ENCODE measurements at places on chromosomes 2 and 18.

- DNase-seq: no peak
Measured at GRCh38 chr18:45059695-45060094, 379.0 kb downstream of the SETBP1 start.

GRCh38 chr2:99682275-99683060 is 192.7 kb upstream of the REV1 start:
- DNase-seq: no peak

DNA sequence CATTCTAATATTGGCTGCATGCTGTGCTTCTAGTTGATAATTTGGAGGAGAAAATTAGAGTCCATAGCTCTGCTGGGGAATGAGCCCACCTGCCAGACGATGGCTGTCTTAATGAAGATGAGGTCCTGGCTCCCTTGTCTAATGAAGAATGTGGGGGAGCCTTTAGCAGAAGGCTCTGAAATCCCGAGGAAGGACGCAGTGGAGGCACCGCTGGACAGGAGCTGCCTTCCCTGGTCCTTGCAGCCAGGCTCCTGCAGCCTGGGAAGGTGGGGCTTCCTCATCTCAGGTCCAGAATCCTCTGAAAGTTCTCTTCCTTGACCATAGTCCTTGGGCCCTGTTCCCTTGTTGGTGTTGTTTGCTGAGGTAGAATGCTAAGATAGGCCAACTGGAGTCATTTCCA is 208.3 kb downstream of the AGAP1 start:
- no peak for DNase-seq

DNA sequence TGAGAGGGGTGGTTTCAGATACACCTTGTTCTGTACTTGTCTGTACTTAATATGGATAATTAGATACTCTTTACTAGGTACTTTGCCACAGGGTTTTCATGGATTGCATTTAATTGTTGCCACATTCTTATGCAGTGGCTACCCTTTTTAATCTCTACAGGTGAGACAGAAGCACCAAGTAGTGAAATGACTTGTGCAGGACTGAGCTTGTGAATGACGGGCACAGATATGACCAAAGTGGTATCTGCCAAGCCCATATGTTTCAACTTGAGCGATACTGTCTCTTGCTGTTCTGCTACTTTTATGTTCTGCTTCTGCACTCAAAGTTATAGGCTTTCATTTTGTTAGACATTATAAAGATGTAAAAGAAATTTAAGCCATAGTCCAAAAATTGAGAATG is 288.2 kb downstream of the ARHGAP15 start:
- DNase-seq: no peak

DNA sequence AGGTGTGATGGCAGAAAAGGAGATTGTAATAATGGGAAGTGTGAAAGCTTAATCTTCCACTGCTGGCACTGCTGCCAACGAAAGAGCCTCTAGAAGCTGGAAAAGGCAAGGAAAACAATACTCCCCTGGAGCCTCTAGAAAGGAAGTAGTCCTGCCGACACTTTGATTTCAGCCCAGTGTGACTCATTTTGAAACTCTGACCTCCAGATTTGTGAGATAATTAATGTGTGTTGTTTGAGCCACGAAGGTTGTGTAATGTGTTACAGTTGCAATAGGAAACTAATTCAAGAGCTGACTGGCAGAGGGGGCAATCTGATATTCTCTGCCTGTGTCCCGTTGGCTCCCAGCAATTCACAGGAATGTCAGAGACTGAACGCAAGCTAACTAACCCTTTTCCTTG is 219.2 kb upstream of the UBE2E3 start:
- DNase-seq: no peak

GRCh38 chr2:205407984-205408383 is 274.3 kb upstream of the NRP2 start:
- DNase-seq: no peak

GRCh38 chr2:232328516-232329460 is 49.8 kb upstream of the ALPP start:
- no peak for DNase-seq

- no peak for DNase-seq
Measured at GRCh38 chr2:233743464-233744259, 14.8 kb downstream of the UGT1A3 start.

- no peak for DNase-seq
Measured at GRCh38 chr2:27471961-27472360, 17.6 kb downstream of the IFT172 start.

GRCh38 chr18:58867281-58867961 is 2.7 kb downstream of the ZNF532 start:
- DNase-seq: no peak

GRCh38 chr2:216235462-216235861 is 126.3 kb downstream of the XRCC5 start:
- DNase-seq: no peak

DNA sequence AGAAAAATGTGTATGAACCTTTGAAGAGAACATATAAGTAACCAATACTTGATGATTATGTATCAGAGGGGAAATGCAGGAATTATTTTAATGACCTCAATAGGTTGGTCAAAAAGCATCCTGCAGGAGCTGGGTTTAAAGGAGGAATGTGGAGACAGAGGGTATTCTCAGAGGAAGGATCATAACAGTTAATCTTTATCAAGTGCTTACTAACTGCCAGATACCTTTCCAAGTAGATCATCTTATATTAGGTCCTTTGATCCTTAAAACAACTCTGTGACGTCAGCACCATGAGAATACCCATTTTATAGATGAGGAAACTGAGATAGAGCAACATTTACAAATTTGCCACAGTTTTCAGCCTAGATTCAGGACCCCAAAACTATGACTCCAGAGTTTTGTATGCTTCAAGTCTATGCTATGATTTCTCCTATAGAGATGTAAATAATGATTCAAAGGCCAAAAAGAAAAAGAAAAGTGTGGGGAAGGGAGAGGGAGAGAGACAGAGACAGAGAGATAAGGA is 3.0 kb downstream of the RFTN2 start:
- no peak for DNase-seq

DNA sequence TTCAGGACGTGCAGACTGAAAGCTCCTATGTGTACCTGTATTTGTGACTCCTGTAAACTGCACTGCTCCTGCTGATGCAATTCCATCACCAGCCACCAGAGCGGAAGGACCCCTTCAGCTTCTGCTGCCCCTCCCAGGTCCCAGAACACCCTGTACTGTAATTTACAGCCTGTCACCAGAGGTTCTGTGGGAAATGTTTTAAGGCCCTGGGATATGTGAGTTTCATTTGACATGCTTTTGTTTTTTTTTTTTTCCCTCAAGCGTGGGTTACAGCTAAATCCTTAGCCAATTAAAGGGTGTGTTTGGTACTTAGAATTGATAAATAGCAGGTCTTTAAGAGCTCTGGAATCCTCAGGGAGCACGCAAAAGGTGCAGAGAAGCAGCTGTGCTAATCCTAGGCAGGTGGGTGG is 79.4 kb downstream of the KCTD1 start:
- DNase-seq: no peak

GRCh38 chr2:6824962-6825361 is 40.7 kb downstream of the CMPK2 start:
- DNase-seq: no peak

DNA sequence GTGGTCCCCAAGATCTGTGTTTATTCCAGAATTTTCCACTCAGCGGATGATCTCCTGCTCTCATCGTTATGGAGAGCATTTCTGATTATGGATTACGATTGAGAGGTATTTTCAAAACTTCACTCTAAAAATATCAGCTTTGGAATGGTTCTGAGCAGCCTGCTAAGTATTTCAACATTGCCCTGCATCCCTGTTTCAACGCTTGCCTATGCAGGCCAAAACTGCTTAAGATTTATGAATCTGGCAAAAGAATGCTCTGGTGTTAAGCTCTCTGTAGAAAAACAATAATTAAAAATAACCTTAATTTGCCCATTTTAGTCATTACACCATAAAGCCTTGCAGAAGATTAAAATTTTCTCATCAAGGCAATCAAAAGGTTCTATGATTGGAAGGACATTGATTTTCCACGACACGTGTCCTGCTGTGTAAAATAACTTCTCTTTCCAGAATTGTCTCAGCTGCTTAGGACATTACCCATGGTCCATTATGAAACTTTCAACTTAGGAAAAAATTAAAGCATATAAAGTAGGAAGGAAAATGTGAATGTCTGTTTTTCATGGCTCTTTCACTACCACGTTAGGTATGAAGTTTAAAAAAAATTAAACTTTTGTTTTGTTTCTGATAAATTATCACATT is 229.9 kb downstream of the ACKR3 start:
- DNase-seq: no peak

Data from stimulated activated CD4-positive, alpha-beta T cell treated with anti-CD3 and anti-CD28 coated beads, Interleukin-15, amount 100 ng/mL, for 1 hour (primary cell).